ENCODE measurements at places on chromosomes 2 and 18. TPM values are rescaled to one million over a fixed set of nuclear protein-coding genes. Genes with fewer than 3 reads are reported as not detected.

The PSD4 gene
- 274 TPM for total RNA-seq

The METTL5 gene
- 165 TPM for total RNA-seq

GRCh38 chr2:236628256-236628901 lies 58.8 kb downstream of the ACKR3 start:
- no peak for DNase-seq

DNA sequence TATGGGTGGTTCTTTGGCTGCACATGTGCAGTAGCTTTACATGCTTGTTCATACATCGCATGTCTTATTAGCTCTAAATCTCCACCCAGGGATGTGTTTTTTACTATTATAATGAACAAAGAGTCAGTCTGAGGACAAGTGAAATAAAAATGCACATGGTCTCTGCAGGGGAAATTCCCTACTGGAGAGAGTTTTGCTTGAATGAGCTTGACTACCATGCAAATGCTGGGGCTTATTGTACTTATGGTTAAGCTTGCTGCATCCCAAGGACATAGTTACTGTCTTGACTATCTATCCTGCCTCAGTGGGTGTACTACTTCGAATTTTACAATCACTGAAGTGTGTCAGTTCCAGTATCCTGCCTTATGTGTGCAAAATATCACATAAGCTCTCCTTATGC lies 362.7 kb downstream of the TDRD15 start:
- DNase-seq = no peak

- DNase-seq = no peak
These were observed 101.4 kb downstream of the PLA2R1 start for GRCh38 chr2:159961037-159961436.

- DNase-seq = no peak
These were observed 19.8 kb downstream of the GRHL1 start for GRCh38 chr2:9971105-9971818.

DNA sequence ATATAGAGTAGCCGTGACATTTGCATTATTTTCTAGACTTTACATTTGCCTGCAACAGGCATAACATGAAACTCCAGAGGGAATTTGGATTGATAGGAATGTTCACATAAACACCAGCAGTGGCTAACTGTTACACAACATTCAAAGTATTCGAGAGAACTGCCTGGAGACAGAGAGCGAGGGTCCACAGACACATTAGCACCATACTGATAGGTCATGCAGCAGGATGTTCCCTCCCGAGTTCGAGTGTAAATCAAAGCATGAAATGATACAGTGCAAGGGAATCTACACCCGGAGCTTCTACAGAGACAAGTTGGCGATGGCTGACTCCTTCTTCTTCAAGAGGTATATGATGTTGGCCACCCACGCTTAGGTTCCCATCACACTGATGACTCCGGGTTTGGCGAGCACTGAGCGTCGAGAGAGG lies 89.5 kb downstream of the COL6A3 start:
- DNase-seq = no peak

- DNase-seq = no peak
These were observed 459.1 kb downstream of the CDH2 start for GRCh38 chr18:27717816-27718215.

DNA sequence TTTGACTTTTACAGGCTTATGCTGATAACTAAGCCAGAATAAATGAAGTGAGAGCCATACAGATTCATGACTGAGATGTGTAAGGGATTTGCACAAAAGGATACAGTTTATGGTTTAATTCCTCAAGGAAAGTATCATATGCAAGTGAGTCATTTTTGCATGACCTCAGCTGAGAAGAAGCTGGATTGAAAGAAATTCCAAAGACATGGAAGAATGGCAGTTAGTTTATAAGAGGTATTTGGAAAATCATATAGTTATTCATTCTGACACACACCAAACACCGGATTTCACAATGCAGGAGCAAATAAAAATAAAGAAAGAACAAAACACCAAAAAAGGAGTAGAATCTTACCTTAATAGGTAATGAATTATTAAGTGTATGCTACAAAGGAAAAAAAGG lies 83.2 kb upstream of the RND3 start:
- no peak for DNase-seq

GRCh38 chr2:61604433-61604832 lies 66.3 kb upstream of the XPO1 start:
- DNase-seq = no peak

GRCh38 chr2:9752441-9753275 lies 90.6 kb upstream of the TAF1B start:
- DNase-seq = peak; percentile 94

GRCh38 chr2:56084111-56084901 lies 99.5 kb upstream of the CCDC85A start:
- DNase-seq = no peak

- peak; percentile 6 for DNase-seq
These were observed 22.6 kb downstream of the MTX2 start for GRCh38 chr2:176291809-176292283.
